ENCODE measurements at places on chromosomes 7 and 10. TPM values are rescaled to one million over a fixed set of nuclear protein-coding genes. Genes with fewer than 3 reads are reported as not detected.

DNA sequence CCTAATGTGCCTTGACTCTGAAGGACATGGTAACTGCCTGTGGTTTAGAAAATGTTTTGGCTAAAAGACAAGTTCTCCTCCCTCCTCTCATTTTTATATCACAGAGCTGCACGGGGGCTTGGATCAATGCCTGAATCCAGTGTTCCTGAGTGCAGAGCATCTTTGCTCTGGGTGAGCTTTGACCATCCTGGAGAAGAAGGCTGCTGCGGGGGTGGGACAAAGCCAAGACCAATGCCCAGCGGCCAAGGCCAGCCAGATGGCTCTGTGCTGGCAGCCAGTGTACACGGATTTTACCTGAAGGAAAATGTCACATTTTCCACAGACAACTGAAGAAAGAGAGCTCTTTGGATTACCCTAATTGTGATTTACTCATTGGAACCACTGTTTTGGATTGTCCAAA, 102.0 kb upstream of the TARP start:
- H3K4me3 ChIP-seq: no peak overlapping the region
- H3K36me3 ChIP-seq: no peaks in the 10 kb centered on the region
- peaks cover 10% of the 10 kb centered on the region for H3K27me3 ChIP-seq
- no peak overlapping the region for H3K27ac ChIP-seq
- no peaks in the 10 kb centered on the region for H3K4me1 ChIP-seq
- DNase-seq: no peak

- no peak overlapping the region for H3K4me3 ChIP-seq
- H3K27ac ChIP-seq: peak overlapping the region; percentile 85
- H3K4me1 ChIP-seq: peaks cover 83% of the 10 kb centered on the region
- no peaks in the 10 kb centered on the region for H3K36me3 ChIP-seq
These were observed 41.1 kb downstream of the PPP1R3C start for GRCh38 chr10:91591797-91592174.

GRCh38 chr10:59896191-59896590, 10.2 kb downstream of the CCDC6 start:
- H3K27me3 ChIP-seq: no peaks in the 10 kb centered on the region
- no peak for DNase-seq
- H3K36me3 ChIP-seq: no peaks in the 10 kb centered on the region
- H3K4me3 ChIP-seq: no peak overlapping the region

DNA sequence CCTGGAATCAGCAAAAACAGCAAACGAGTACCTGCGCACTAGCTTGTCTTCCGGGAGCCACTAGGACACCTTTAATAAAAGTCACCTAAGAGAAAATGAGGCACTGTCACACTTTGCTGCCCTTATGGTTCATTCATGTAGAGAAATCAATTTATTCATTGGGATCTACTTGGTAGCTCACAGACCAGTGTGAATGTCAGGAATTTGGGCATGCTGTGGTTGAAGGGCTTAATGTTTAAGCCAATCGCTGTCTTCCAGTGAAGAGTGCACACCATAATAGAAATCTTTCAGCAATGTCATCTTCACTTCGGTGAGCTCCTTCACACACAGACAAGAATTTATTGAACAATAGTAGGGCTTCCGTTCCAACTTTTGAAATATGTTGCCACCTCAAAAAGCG, 65.1 kb downstream of the MARCHF5 start:
- no peak overlapping the region for H3K4me3 ChIP-seq
- H3K27me3 ChIP-seq: peaks cover 2% of the 10 kb centered on the region
- H3K36me3 ChIP-seq: no peaks in the 10 kb centered on the region

DNA sequence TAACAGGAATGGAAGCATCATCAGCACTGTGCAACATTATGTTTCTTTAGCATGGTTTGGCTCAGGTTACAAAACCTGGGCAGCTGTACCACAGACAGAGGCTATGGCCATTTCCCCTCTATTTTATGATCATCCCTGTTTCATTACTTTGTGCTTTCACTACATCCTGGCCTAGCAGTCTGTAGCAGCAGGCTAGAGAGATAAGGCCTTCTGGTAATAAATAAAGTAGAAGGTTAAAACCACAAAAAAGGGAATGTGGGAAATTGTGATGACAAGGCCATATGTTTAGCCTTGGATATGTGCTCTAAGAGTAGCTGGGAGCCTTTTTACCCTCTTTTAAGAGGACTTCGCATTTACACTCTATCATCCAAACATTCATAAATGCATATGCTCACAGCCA, 266.2 kb upstream of the PHF14 start:
- no peaks in the 10 kb centered on the region for H3K36me3 ChIP-seq
- no peak for DNase-seq
- H3K4me3 ChIP-seq: no peak overlapping the region
- H3K27ac ChIP-seq: no peak overlapping the region
- H3K4me1 ChIP-seq: peaks cover 25% of the 10 kb centered on the region
- H3K27me3 ChIP-seq: no peaks in the 10 kb centered on the region

DNA sequence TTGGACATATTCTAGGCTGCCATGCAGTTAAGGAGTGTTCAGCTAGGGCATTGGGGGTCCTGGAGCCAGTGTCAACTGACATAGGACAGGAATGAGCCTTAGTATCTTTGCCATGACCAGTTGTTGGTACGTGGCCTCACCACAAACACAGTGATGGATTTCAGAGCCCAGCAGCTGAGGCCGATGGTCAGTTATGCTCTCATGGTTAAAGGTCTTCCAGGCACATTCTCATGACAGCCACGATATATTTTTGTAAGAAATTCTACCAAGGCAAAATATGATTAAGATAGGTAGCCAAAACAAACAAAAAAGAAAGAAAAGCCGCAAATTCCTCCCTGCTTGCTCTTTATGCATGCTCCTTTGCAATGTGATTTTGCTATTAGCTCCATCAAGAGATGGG, 47.8 kb downstream of the CDHR3 start:
- no peak for DNase-seq
- H3K4me3 ChIP-seq: no peak overlapping the region
- H3K36me3 ChIP-seq: peaks cover 3% of the 10 kb centered on the region
- H3K27ac ChIP-seq: no peak overlapping the region
- no peaks in the 10 kb centered on the region for H3K27me3 ChIP-seq

Gene FGL2
- total RNA-seq: 0.05 TPM

Gene MET
- total RNA-seq: 22.8 TPM

All from mesothelial cell of epicardium (in vitro differentiated cells).